ENCODE measurements at places on chromosomes 6 and 20. TPM values are rescaled to one million over a fixed set of nuclear protein-coding genes. Genes with fewer than 3 reads are reported as not detected.

Gene MAFB
- 10.2 TPM for total RNA-seq

- H3K4me3 ChIP-seq, result no peak overlapping the region
- no peak for DNase-seq
- no peaks in the 10 kb centered on the region for H3K27me3 ChIP-seq
- no peaks in the 10 kb centered on the region for H3K36me3 ChIP-seq
Observed at GRCh38 chr6:77844822-77845221, 192.0 kb downstream of the MEI4 start.

GRCh38 chr6:33754222-33754621, 7.5 kb upstream of the IP6K3 start:
- no peak overlapping the region for H3K27ac ChIP-seq
- no peak overlapping the region for H3K4me3 ChIP-seq
- H3K4me1 ChIP-seq, result peaks cover 11% of the 10 kb centered on the region
- DNase-seq, result no peak

DNA sequence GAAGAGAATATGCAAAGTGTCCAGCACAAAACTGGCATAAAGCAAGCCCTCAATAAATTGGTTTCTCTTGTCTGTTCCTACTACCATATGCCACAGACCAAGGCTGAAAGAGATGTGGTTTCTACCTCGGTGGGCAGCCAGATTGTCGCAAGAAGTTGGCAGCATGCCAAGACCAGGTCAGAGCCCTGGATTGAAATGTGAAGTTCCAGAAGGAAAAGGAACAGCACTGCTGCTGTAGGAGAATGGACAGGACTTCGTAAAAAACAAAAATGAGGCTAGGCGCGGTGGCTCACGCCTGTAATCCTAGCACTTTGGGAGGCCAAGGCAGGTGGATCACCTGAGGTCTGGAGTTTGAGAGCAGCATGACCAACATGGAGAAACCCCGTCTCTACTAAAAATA, 22.1 kb downstream of the MRPL14 start:
- H3K4me1 ChIP-seq, result peaks cover 56% of the 10 kb centered on the region
- peaks cover 5% of the 10 kb centered on the region for H3K36me3 ChIP-seq
- no peak for DNase-seq

Gene TRMT11
- total RNA-seq, result 9.2 TPM

Gene GGTLC1
- total RNA-seq, result not detected

DNA sequence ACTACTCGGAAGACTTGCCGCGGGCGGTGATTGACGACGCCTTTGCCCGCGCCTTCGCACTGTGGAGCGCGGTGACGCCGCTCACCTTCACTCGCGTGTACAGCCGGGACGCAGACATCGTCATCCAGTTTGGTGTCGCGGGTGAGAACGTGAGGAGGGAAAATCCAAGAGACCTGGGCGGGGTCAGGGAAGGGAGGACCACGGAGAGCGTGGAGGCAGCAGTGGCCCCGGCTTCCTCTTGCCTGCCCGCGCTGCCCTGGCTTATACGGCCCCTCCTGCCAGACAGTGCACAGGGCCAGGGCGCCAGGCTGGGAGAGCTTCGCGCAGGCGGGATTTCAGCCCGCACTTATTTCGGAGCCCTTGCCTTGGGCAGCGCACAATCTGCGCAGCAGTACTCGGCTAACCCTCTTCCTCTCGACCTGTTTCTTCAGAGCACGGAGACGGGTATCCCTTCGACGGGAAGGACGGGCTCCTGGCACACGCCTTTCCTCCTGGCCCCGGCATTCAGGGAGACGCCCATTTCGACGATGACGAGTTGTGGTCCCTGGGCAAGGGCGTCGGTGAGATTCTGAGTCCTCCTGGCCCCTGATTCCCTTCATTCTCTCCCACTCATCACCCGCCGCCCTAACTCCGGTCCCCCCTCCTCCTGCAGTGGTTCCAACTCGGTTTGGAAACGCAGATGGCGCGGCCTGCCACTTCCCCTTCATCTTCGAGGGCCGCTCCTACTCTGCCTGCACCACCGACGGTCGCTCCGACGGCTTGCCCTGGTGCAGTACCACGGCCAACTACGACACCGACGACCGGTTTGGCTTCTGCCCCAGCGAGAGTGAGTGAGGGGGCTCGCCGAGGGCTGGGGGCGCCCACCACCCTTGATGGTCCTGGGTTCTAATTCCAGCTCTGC, 2.0 kb downstream of the MMP9 start:
- H3K36me3 ChIP-seq, result no peaks in the 10 kb centered on the region
- peaks cover 100% of the 10 kb centered on the region for H3K27me3 ChIP-seq
- H3K4me3 ChIP-seq, result no peak overlapping the region
- no peak for DNase-seq
- H3K4me1 ChIP-seq, result peaks cover 18% of the 10 kb centered on the region
- H3K27ac ChIP-seq, result no peak overlapping the region

GRCh38 chr20:4225745-4226144, 210.4 kb upstream of the RNF24 start:
- H3K4me3 ChIP-seq, result no peak overlapping the region
- peaks cover 17% of the 10 kb centered on the region for H3K27me3 ChIP-seq
- peaks cover 30% of the 10 kb centered on the region for H3K4me1 ChIP-seq
- no peaks in the 10 kb centered on the region for H3K36me3 ChIP-seq
- H3K27ac ChIP-seq, result peak overlapping the region; percentile 28
- no peak for DNase-seq

All from left ventricle myocardium inferior (tissue), 1 donor.